Sciatic nerve (tissue), 2 donors: ENCODE measurements at places on chromosomes 3 and 15. TPM values are rescaled to one million over a fixed set of nuclear protein-coding genes. Genes with fewer than 3 reads are reported as not detected.

Gene KBTBD8
- total RNA-seq = 2.9 TPM

Gene EPHA6
- total RNA-seq = 0.98 TPM

Gene PLA2G4D
- total RNA-seq = not detected

Gene RAB6B
- 9.5 TPM for total RNA-seq

Gene FOXL2NB
- total RNA-seq = not detected

Gene C3orf49
- total RNA-seq = not detected

Gene EXD1
- total RNA-seq = not detected

Gene CTXN2
- total RNA-seq = not detected

- peak; percentile 72 for DNase-seq
Measured at GRCh38 chr15:69794645-69795469, 302.9 kb downstream of the TLE3 start.

GRCh38 chr15:52483707-52484106, 45.0 kb downstream of the MYO5A start:
- no peak for DNase-seq

DNA sequence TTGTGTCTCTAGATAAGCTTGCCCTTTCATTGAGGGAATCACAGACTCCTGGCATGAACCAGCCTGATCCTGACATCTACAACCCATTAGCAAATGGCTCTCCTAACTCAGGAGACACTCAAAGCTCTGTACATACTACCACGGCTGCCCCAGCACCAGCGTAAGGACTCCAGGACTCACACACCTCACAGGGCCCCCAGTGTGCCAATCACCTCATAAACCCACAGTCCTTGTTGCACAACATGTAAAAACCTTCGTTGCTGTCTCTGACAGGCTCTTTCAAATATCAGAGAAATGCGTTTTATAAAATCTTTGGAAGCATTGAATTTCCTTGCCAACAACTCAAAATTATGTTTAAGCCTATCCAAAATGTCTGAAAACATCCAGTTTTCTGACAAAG, 7.3 kb downstream of the FYCO1 start:
- DNase-seq = no peak

DNA sequence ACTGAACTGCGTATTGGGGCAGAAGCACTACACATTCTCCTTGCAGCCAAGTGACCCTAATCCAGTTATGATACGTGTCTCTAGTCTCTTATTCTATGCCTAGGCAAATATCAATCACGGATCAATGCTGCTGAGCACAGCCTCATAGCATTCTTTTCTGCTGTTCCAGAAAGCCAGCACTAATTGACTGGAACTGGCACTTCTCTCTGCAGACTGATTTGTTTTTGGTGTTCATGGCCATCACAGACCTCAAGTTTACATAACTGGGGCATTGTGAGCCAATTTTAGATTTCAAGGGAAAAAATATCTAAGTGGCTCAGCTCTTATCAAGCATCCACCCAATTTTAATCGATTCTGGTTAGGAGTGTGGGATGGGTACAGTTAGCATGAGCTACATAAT, 37.9 kb downstream of the GLDN start:
- DNase-seq = no peak

GRCh38 chr3:138717348-138717747, 108.8 kb downstream of the FAIM start:
- no peak for DNase-seq

DNA sequence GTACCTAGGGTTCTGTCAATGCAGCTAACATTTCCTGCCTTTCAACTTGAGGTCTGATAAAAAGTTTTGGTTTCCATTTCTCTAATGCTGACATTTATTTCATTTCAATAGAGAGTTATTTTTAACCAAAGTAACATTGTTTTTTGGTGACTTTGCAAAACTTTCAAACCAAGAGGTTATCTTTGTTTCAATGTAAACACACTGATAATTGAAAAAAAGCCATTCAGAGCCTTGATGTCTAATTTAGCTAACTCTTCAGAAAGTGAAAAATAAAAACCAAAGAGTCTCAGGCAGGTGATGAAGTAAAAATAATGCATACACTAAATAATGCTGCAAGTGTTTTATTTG, 9.6 kb upstream of the TIPARP start:
- no peak for DNase-seq

GRCh38 chr3:169403855-169404519, 259.5 kb downstream of the MECOM start:
- no peak for DNase-seq

DNA sequence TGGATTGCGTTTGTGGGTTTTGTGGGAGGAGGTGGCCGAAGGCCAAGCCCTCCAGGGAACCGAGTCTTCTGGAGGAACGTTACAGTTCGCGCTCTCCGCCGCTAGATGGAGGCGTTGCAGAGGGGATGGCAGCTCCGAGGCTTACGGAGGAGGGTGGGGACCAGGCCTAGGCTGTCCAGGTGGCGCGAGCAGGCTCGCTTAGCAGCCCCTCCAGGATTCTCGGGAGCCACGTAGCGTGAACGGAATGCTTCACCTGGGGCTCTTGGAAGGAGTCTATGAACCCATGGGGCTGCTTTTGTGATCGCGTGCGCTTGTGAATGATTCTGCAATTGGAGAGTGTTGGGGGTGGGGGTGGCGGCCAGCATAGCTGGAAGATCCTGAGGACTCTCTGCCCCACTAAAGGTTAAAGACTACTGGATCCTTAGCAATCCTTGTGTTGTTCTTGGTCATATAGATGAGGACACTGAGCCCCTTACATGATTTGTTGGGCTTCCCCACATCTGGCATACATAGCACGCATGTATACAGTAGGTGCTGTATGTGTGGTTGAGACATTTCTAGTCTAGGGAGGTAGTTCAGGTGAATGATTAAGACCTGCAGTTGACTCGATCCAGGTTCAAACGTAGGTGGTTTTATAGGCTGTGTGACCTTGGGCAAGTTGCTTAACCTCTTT, 25.7 kb downstream of the FAM3D start:
- peak; percentile 84 for DNase-seq

GRCh38 chr3:125313060-125313635, 62.0 kb downstream of the ZNF148 start:
- no peak for DNase-seq
